Cardiac fibroblast (primary cell): ENCODE measurements at places on chromosomes 1 and 21.

DNA sequence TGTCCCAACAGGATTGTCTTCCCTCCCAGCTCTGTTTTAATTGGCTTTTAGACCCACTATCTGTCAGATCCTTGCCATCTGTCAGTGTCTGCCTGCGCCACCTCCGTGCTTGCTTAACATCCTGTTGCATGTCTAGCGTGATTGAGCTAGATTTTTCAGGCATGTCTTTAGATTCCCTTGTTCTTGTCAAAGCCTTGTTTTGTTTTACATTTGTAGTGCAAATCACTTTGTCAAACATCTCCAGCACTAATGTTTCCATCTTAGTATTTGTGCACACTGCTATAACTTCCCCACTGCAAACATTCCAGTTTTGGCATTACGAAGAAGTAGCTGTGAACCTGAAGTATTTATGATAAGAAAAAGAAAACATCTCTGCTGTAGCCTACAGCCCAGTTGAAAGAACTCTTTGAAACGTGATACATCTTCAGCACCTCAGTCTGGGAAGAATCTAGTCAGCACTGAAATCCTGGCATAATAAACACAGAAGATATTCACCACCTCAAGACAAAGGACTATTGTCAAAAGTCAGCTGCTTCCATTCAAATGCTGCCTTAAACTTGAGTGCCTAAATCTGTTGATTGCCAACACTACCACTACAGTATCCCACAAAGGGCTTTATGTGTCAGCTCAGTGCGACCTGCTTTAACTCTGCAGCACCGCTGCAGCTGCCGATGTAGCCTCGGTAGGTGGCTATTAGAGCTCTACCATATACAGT is 105.0 kb downstream of the FNBP1L start:
- peak; percentile 84 for DNase-seq

DNA sequence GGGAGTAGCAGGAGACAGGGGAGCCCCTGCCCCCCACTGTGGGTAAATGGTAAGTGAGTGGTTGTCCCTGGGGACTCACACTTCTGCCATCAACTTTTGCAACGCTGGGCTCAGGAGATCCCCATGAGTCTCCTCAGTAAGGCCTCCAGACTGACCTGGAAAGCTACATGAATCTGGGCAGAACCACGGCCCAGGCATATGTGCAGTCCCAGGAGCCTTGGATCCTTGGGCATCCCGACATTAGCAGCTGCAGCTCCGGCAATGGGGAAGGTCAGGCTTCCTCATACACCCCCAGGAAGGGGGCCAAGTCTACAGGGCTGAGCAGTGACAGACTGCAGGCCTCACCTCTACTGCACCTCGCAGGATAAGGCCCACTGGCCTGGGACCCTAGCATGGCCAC is 868.7 kb upstream of the ADGRL4 start:
- no peak for DNase-seq

DNA sequence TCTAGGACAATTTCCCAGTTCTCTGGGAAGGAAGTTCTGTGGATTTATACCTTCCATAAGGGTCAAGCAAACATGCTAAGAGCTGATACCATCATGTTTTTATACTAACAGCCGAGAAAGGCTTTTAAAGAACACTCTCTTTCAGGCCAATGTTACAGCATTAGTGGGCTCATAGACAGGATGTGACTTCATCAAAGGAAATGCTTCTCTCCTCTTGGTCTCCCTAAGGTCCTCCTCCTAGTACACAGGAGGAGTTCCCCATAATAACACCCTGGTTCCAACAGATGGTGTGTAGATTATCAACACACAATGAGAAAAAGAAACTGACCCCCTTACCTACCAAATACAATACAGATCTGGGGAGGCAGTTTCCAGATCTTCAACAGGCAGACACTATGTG is 26.7 kb upstream of the GLIS1 start:
- DNase-seq = peak; percentile 72

- DNase-seq = no peak
Observed at GRCh38 chr1:154746622-154747299, 123.3 kb downstream of the KCNN3 start.

DNA sequence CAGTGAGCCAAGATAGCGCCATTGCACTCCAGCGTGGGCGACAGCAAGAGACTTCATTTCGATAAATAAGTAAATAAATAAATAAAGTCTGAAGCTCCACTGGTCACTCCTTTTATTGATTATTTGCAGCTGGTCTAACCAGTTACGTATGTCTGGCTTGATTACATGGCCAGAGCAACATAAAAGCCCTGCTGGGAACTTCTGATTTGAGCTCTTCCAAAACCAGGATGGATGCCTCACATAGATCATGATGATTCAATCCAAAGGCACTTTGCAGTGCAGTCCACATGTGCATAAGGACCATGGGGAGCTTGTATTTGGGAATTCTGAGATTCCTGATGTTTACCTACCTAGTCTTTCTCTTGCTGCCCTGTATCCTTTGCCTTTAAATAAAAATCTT is 24.0 kb downstream of the NSUN4 start:
- DNase-seq = no peak

- no peak for DNase-seq
Observed at GRCh38 chr1:159187033-159187432, 15.6 kb downstream of the CADM3 start.

DNA sequence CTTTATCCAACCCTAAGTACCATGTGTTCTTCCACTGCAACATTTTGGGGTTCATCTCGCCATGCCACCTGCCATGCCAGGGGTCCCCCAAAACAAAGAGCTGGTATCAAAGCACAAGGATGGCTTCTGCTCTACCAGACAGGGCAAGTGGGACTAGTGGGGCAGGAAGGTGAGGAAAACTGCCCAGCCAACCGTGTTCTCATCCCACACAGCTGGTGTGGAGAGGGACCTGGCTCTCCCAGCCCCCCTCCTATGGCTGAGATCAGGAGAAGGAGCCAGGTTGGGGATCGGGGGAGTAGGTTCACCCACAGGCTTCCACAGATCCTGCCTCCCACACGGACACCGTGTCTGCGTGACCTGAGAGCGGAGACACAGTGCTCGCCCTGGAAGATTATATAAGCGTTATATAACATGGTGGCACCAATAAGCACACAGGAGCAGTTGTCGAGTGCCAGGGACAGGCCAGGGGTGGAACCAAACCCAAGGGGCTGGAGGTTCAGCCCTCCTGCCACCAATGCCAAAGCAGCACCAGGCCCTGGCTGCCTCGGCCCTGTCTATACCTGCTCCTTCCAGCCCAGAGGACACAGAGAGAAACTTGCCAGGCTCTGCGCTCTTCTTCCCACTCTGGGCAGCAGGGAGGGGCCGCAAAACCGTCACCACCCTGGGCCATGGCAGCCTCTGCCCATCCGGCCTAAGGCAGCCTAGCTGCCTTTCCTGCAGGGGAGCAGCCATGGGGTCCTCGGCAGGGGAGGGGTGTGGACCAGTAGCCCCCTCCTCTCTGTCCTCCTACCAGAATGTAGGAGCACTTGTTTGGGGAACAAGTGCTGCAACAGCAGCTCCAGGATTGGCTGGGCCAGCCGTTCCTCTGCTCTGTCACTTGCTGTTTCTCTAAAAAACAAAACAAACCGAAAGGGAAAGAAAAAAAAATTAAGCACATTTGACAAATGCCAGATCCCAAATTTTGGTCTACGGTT is 43.5 kb downstream of the CD34 start:
- DNase-seq = no peak

DNA sequence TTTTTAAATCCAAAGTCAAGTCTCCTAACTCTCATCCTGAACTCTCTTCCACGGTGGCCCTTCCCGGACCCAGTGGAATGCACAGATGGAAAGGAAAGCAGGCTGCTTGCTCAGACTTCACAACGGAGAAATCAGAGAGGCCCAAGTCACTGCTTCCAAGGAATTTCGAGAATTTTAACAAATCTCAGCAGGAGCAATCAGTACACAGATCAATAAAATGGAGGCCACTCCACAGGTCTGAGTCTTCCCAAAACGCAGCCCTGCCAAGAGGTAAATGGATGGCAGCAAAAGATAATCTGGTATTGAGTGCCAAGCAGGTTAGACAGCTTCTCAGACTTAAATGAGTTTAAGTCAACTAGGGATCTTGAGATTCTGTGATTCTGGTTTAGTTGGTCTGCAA is 81.1 kb upstream of the TIAM1 start:
- no peak for DNase-seq

- DNase-seq = peak; percentile 77
Observed at GRCh38 chr1:55195521-55196233, 19.5 kb downstream of the USP24 start.

- DNase-seq = peak; percentile 5
Observed at GRCh38 chr1:217526636-217527035, 104.3 kb downstream of the GPATCH2 start.

GRCh38 chr1:33960188-33960895 is 96.5 kb downstream of the HMGB4 start:
- no peak for DNase-seq

DNA sequence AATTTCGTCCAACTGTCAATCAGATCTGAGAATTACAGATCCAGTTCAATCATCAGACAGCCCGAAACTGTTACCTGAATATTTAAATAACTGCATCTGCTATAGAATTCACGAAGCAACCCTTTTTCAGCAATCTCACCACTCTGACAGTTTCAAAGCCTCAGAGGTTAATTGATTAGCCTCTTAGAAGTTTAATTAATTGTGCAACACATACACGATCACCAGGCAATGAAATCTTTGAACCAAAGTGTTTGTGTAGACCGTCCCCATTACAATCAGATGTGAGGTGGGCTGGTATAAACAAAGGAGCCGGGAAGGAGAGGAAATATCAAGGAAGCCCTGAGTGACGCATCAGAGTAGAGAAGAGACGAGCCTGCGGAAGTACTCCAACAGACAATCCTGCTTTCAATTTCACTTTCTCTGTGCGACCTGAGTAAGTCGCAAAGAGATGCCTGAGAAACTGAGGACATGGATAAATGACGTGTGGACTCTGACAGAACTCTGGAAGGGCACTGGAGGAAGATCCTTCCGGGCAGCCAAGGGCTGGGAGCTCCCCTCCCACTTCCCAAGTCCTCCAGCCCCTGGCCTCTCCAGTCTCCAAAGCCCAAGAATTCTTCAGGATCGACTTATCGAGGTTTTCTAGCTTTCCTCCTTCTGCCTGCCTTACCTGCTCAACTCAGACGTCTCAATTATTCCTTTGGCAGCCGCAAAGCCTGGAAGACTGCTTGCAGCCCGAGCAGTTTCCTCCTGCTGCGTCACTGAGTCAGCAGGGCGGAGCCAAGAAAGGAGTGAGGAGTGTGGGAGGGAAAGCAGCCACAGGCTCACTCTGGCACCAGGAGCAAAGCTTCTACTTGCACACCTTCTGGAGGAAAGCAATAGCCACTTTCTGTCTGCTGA is at the start of gene RNASEL:
TSS of gene RNASEL (minus strand) at position 757 of the 897 bp plus-strand sequence. CDS start 2,450 bp downstream, outside the sequence.
- peak; percentile 78 for DNase-seq

DNA sequence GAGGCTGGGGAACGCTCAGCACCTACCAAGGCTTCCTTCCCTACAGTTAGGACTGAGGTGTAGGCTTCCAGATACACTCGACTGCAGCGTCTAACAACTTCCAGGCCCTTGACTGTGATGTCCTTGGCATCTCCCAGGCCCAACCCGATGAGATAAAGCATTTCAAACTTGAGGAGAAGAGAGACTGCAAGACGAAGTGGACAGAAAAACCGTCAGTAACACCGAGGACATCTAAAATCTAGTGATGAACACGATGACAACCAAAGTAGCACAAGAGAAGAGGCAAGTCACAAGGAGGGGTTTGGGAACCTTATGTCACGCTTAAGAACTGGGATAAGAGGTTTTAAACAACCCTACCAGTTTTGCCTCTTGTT is 314 bp downstream of the DPH5 start:
- peak; percentile 29 for DNase-seq

GRCh38 chr1:8010080-8010664 is 15.9 kb downstream of the ERRFI1 start:
- peak; percentile 35 for DNase-seq

DNA sequence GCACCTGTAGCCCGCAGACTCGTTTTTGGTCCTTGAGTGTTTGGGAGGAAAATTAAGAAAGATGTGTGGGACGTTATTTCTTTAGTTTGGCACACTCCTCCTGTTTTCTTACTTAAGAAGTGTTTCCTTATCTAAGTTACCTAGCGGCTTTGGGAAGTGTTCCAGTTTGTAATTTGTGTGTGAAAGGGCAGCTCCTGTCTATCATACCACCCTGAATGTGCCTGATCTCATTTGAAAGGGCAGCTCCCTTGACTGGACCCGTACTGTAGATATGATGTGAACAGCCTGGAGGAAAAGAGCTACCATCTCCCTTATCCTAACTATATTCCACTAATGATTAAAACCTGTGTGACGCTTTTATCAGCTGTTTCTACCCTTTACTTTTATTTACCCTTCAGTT is 314.3 kb downstream of the CHRM3 start:
- DNase-seq = no peak

- DNase-seq = no peak
Observed at GRCh38 chr1:11813021-11813420, 7.0 kb downstream of the CLCN6 start.

DNA sequence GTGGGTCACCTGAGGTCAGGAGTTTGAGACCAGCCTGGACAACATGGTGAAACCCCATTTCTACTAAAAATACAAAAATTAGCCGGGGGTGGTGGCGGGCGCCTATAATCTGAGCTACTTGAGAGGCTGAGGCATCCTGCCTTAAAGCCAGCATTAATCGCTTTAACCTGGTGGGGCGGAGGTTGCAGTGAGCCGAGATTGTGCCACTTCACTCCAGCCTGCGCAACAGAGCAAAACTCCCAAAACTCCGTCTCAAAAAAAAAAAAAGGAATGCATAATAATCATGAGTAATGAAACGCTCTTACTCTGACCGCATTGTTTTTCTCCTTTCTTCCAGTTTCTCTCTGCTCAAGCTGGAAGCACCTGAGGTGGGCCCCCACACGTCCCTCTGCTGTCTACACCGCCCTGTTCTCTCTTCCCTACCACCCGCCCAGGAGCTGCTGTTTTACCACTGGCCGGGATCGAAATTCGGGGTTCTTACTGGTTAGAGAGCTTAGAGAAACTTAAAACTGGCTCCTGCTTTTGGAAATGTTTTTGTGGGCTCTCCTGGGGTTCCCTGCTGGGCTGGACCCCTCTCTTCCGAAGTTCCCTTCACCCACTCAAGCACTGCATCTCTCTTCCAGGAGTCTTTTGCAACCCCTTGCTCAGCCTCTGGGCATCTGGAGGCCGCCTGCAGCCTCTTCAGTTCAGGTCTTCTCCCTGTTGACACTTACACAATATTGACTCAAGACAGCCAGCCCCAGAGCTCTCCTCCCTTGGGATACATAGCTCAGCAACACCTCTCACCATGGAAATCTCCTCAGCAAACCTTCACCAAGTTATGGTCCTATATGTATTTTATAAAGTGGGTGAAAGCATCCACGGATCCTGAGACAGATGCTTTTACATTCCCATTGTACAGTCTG is 62.5 kb downstream of the FAM163A start:
- DNase-seq = peak; percentile 62

- peak; percentile 57 for DNase-seq
Observed at GRCh38 chr1:77534456-77534855, 148.0 kb downstream of the ZZZ3 start.

- no peak for DNase-seq
Observed at GRCh38 chr21:32349333-32349944, 43.4 kb downstream of the URB1 start.

DNA sequence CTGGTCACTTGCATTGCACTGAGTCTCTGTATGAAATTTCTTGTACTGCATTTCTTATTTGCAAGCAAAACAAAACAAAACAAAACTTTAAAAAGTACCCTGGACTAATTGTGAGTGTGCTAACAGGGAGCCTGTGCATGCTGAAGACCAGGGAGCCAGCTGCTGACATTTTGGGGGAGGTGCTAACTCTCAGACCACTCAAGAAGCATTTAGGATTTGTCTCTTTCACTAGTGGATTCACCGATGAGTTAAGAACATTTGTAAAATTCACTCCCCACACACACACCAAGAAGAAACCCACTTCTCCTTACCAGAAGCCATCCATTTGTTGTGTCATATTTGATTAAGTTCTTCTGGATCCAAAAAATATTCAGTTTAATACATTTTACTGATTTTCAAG is 95.7 kb upstream of the C1orf105 start:
- no peak for DNase-seq
